WTC11 (cell line): ENCODE measurements at places on chromosomes 16 and 17.

- no peaks in the 10 kb centered on the region; the same call in 1 of the 2 replicates for H3K4me1 ChIP-seq
- DNase-seq = no peak
- H3K27me3 ChIP-seq = no peaks in the 10 kb centered on the region
- H3K27ac ChIP-seq = no peak overlapping the region
Measured at GRCh38 chr16:87918338-87918737, 18.0 kb downstream of the CA5A start.

DNA sequence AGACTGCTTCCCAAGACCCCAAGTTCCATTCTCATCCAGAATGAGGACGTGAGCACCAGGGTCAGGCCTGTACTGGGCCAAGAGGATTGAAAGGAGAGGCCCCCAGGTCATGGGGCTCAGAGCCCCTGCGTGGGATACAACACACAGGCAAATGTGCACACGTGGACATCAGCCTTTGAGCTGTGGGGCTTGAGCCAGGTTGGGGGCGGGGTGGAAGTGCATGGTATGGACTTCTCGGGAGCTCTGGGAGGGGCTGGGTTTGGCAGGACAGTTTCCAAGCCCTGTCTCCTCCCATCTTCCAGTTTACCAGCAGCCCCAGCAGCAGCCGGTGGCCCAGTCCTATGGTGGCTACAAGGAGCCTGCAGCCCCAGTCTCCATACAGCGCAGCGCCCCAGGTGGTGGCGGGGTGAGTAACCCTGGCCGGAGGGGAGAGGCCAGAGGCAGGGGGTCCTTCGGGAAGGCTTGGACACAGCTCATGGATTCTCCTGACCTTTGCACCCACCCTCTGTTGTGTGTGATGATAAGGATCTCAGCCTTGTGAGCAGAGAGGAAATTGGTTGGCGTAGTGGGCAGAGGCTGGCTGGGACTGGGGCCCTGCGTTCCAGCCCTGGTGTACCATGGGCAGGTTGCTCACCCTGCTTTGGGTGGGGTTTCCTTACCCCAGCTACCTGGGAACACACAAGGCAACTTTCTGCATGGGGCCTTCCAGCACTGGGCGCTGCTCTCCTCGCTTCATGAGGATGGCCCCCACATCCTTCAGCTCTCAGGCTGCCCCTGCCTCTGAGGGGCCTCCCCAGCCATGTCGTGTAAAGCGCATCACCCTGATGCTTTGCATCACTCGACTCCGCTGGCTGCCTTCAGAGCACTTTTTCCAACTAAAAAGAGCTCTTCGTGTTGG lies 10.4 kb upstream of the LASP1NB start:
- H3K27ac ChIP-seq = no peak overlapping the region
- DNase-seq = peak; percentile 62
- 0 out of 2 replicates have a peak, but pooled peaks cover 3% of the 10 kb centered on the region for H3K4me1 ChIP-seq
- H3K36me3 ChIP-seq = peaks cover 25% of the 10 kb centered on the region

GRCh38 chr17:50848711-50849110 lies 13.3 kb downstream of the WFIKKN2 start:
- no peaks in the 10 kb centered on the region for H3K36me3 ChIP-seq
- H3K4me3 ChIP-seq = no peak overlapping the region
- DNase-seq = no peak
- no peaks in the 10 kb centered on the region for H3K27me3 ChIP-seq
- peaks cover 17% of the 10 kb centered on the region for H3K4me1 ChIP-seq

GRCh38 chr17:8128125-8128784 lies 4.3 kb upstream of the HES7 start:
- H3K36me3 ChIP-seq = no peaks in the 10 kb centered on the region
- H3K27ac ChIP-seq = no peak overlapping the region
- H3K4me1 ChIP-seq = peaks cover 23% of the 10 kb centered on the region
- H3K27me3 ChIP-seq = peaks cover 68% of the 10 kb centered on the region

- peaks cover 10% of the 10 kb centered on the region for H3K36me3 ChIP-seq
- H3K4me3 ChIP-seq = peak within 1 kb of the TSS; percentile 89
- H3K27me3 ChIP-seq = peaks cover 8% of the 10 kb centered on the region; the same call in 1 of the 2 replicates
- DNase-seq = peak; percentile 97
- H3K4me1 ChIP-seq = peaks cover 11% of the 10 kb centered on the region
Measured at GRCh38 chr17:48107137-48108055, at the start of gene SNX11. Gene SNX11, plus strand, starts transcription at chr17:48107766. Its CDS starts 4,278 bp downstream, at chr17:48112044.

GRCh38 chr17:38872027-38872511 lies 2.2 kb downstream of the LASP1 start:
- no peak for DNase-seq
- H3K4me3 ChIP-seq = peak overlapping the region; percentile 80
- H3K27me3 ChIP-seq = no peaks in the 10 kb centered on the region
- H3K27ac ChIP-seq = peak overlapping the region; percentile 84; the same call in 1 of the 2 replicates
- peaks cover 60% of the 10 kb centered on the region for H3K4me1 ChIP-seq

DNA sequence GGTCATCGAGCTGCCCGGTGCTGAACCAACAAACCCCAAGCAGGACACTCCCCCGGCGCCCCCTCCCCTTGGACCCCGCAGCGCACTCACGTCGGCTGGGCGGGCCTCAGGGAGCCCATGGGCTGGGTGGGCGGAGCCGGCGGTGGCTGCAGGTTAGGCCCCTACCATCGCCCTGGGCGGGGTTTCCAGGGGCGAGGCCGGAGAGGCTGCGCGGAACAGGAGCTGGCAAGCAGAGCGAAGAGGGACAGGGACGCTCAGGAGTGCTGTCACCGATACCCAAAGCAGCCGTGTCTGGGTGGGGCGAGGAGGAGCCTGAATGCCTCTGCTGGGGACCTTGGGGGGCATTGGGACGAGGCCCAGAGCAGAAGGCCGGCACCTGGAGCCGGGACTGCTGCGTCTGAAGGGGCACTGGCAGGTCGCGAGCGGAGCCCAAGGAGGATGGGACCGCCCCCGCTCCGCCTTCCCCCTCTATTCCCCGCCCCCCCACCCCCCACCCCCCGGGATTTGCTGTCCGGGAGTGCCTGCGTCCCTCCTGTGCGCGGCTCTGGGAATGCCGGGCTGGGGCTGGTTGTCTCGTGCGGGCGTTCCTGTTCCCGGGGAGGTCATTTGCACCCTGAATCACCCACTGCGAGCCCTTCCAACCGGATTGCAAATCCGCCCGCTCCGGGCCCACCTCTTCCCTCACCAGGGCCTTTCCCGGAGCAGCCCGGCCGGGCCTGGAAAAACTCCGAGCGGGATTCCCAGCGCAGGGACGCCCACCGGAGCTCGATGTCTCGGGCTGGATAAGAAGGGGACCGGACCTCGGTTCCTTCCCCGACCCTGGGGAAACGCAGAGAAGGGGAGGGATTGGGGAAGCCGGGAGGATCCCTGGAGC lies 902 bp downstream of the ARHGAP27 start:
- H3K27ac ChIP-seq = no peak overlapping the region
- no peaks in the 10 kb centered on the region; the same call in 1 of the 2 replicates for H3K36me3 ChIP-seq
- peak overlapping the region; percentile 76 for H3K4me3 ChIP-seq
- H3K4me1 ChIP-seq = peaks cover 20% of the 10 kb centered on the region
- DNase-seq = peak; percentile 96
- H3K27me3 ChIP-seq = peaks cover 61% of the 10 kb centered on the region

DNA sequence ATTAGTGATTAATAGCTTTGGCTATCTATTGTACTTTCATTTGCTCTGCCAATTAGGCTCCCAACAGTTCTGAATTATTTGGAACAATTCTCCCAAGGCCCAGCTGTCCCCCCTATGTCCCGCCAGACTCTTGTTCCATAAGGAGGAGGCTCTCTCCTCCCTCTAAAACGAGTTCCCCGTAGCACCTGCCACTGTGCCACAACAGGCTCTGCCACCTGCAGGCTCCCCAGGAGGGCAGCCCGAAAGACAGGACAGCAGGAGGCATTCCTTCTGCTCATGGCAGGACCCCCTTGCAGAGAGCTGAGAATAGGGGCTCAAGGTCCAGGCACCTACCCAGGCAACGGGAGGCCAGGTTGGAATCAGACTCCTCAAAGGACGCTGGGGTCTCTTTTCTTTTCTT lies 9.0 kb downstream of the PITPNM3 start:
- DNase-seq = no peak
- H3K4me3 ChIP-seq = no peak overlapping the region
- H3K27ac ChIP-seq = no peak overlapping the region
- peaks cover 38% of the 10 kb centered on the region for H3K4me1 ChIP-seq
- no peaks in the 10 kb centered on the region for H3K36me3 ChIP-seq

GRCh38 chr16:66050991-66051390 lies 315.5 kb upstream of the CDH5 start:
- peaks cover 2% of the 10 kb centered on the region; the same call in 1 of the 2 replicates for H3K36me3 ChIP-seq
- H3K27me3 ChIP-seq = peaks cover 4% of the 10 kb centered on the region
- no peak overlapping the region for H3K27ac ChIP-seq
- peaks cover 4% of the 10 kb centered on the region; the same call in 1 of the 2 replicates for H3K4me1 ChIP-seq
- no peak for DNase-seq
